Naive thymus-derived CD8-positive, alpha-beta T cell (primary cell): ENCODE measurements at places on chromosomes 1 and 21.
A peak's percentile ranks its signal among the peaks of the same experiment; 100 is the strongest.

DNA sequence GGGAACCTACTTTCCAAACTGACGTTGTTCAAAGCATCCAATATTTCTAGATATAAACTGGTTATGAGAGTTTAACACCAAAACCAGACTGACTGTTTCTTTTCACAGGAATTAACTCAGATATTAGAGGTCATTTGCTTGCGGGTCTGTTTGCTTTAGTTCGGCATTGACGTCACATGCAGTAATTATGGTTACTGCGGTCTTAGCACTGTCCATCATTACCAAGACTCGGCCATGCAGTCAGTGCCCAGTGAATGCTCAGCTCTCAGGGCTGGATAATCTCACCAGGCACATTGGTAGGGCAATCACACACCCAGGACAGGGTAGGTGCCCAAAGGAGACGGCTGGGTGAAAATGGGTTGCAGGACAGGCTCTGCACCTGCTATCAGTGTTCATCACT lies 9.9 kb upstream of the F3 start:
- no peak for DNase-seq

DNA sequence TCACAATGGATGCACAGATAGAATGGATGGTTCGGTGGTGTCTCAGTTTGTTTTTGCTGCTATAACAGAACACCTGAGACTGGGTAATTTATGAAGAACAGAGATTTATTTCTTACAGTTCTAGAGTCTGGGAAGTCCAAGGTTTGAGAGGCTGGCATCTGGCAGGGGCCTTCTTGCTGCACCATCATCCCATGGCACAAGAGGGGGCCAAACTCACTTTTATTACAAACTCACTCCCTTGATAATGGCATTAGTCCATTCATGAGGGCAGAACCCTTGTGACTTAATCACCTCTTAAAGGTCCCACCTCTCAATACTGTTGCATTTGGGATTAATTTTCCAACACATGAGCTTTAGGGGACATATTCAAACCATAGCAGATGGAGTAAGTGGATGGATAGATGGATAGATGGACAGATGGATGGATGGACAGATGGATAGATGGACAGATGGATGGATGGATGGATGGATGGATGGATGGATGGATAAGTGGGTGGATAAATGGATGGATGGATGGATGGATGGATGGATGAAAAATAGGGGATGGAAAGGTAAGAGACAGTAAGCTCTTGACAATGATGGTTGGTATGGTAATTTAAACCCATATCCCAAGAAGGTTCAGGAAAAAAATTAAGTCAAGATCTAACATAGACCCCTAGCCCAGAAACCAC lies 16.5 kb downstream of the CAMK2N1 start:
- no peak for DNase-seq

DNA sequence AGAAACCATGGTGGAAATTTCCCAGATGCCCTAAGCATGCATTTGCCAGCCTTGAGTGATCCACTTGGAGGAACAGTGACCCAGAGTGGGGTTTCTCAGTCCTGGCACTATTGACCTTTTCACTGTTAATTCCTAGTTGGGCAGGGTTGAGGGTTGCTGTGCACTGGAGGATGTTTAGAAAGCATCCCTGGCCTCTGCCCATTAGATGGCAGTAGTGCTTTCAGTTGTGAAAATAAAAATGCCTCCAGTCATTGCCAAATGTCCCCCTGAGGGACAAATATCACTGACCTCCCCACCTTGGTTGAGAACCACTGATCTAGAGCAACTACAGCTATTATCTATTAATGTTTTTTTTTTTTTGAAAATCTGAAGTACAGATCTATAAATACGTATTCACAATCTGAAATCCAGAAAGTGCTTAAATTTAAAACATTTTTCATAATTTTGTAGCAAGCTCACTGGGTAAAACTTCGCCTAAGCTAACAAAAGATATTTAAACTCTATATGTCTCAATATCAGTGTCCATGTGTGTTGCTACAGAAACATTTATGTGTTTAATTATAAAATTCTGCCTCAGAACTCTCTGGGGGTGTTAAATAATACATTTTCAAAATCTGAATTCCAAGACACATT lies 27.3 kb downstream of the F3 start:
- no peak for DNase-seq

GRCh38 chr1:237387144-237387505 lies 345.1 kb downstream of the RYR2 start:
- no peak for DNase-seq

DNA sequence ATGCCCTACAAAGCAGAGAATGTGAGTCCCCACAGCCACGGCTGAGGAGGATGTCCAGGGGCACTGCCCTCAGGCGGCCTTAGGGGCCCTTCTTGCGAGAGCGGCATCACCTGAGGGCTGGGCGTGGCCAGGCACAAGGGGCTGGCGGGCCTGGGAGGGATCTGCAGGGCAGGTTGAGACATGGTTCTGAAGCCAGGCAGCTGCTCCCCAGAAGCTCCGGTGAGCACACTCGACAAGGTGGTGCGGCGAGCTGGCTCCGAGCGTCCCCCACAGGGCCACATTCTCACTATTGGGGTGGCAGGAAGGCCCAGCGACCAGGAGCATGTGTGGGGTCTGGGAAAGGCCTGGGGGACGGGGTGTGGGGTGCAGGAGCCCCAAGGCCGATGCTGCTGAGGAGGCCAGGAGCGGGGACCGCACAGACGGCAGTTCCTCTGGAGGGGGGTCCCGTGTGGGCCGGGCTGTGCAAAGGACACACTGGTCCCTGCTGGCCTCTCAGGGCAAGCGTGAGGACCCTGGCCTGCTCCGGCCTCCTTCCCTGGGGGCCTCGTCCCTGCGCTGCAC lies 47.2 kb downstream of the MORN1 start:
- no peak for DNase-seq

- DNase-seq: no peak
Measured at GRCh38 chr1:201656311-201657032, 117.5 kb downstream of the NAV1 start.

GRCh38 chr1:111439461-111440351 lies 9.3 kb downstream of the WDR77 start:
- DNase-seq: no peak

DNA sequence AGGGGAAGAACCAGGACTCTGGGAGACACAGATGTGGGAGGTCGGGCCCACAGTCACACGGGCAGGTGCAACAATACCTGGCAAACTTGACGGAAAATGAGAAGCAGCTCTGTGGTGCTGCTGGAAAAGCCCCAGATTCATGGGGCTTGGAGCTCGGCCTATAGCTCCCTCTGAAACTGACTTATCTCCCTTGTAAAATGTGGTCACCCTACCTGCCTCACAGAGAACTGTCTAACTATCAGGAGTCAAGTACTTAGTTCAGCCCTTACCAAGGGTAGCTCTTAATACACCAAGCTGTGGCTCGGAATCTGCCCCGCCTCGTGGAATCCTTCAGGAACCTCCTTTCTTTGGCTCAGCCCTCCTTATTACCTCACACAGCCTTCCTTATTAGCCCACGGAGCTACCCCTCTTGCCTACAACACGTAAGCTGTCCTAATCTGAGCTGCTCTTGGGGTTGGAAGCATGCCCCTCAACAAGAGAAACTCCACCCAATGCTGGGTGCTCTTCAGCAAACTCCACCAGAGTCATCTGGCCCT lies 68.9 kb downstream of the MRPL37 start:
- no peak for DNase-seq

DNA sequence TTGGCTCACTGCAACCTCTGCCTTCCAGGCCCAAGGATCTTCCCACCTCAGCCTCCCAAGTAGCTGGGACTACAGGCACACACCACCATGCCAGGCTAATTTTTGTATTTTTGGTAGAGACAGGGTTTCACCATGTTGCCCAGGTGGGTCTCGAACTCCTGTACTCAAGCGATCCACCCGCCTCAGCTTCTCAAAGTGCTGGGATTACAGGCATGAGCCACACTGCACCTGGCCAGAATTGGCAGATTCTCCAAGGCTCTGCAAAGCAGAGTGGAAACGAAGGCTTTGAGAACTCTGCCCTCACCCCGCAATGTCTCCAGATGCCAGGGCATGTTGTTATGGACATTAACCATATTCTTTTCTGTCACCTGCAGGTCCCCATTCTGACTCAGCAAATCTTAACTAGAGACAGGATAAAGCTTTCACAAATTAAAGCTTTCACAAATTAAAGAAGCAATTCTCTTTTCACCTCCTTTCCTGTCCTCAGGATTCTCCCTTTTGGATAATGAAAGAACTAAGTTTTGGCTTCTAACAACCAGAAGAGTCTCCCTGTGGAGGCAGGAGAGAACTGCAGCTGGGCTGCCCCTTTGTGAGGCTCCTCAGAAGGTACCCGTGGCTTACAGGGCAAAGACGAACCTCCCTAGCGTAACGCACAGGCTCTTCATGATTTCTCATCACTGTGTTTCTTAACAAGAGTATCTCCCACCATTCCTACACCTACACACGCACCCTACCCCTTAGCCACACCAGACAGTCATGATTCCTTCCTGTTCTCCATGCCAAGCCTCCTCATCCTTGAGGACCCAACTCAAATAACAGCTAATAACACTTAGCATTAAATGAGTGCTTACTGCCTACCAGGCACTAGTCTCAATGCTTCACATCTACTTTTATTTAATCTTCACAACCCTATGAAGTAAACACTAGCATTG lies 29.8 kb downstream of the GPA33 start:
- DNase-seq: no peak

DNA sequence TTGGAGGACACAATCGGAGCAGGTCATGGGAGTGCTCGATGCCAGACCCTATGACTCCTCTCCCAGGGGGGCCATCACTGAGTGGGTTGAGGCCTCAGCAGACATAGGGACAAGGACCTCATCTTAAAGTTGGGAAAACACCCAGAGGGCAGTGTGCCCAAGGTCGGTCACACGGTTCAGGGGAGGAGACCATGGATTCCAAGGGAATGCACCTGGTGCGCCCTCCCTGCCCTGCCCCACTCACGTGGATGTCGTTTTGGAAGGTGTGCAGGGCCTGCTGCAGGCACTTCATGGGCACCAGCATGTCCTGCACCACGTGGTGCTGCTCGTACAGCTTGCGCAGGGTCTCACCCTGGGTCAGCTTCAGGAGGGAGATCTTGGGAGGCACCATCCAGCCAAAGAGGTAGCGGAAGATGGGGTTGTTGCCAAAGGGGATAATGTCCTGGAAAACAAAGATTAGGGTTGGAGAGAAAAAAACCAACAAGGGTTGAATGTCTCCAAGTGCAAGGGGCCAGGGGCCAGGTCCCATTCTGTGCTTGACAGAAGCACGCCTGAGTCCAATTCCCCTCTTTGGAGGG lies 33.1 kb downstream of the DHCR24 start:
- DNase-seq: no peak

DNA sequence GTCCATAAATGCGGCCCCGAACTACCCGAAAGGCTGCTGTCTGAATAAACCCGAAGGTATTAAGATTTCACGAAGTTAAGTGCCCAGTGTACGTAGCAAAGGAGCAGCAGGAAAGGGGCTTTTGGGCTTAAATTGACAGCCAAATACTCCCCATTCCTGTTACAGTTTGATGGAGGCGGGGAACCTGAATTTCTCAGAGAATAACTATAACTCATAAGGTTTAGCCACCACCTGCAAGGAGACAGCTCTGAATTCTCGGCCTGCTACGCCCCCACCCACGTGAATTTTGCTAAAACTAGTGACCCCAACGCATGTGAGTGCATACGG lies 5.2 kb downstream of the GFI1 start:
- DNase-seq: no peak

- DNase-seq: no peak
Measured at GRCh38 chr21:45333583-45334121, 46.0 kb upstream of the POFUT2 start.

- DNase-seq: no peak
Measured at GRCh38 chr1:57845041-57845440, 421.2 kb upstream of the DAB1 start.

DNA sequence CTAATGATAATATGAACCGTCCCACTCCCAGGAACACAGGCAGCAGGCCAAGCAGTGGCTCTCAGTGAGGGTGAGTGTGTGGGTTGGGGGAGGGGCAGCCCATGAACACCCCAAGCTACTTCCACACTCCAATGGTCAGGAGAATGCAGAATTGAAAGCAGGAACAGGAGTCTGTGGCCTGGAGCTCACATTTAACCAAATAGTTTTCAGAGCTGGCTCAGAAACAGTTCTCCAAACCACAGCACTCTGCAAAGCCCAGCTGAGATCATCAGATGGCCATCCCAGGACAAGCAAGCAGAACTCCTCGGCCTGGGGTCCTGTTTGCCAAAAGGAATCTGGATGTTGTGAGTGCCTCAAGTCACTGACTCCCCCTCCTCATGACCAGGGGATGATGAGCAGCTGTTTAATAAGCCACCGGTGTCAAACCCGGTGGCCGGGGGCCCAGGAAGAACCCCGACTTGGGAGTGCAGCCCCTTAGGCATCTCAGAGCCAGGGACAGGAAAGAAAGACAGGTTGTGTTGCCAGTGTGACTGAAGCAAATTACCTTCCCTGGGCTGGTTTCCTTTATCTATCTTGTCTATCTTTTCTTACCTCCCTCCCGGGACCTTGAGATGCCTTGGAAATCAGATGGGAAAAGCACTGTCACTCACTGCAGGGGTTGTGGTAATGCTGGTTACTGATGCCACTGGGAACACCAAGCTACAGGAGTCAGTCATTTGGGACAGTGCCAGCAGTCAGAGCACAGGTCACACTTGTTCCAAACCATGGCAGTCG lies 20.4 kb downstream of the DEGS1 start:
- no peak for DNase-seq

GRCh38 chr1:100325415-100326324 lies 26.6 kb upstream of the CDC14A start:
- no peak for DNase-seq

DNA sequence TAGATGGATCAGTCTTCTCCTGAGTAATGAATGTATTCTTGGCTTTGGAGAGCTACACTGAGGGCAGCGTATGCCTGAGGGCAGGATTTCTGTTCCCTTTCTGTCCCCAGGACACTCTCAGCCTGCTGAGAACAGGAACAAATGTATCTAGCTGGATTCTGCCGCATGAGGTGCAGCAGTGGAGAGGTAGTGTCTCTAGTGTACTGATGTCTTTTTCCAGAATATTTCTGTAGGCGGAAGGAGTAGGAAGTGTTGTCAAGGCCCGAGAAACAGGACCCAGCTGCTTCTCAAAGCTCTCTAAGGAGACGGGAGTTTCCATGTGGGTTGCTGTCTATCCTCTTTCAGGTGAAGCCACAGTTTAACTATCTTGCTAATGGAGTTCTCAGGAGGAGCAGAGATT lies 65.5 kb downstream of the MT1HL1 start:
- DNase-seq: no peak

GRCh38 chr1:60903591-60903990 lies 178.8 kb upstream of the NFIA start:
- no peak for DNase-seq

- DNase-seq: peak; percentile 60
Measured at GRCh38 chr1:24413350-24414163, at the start of gene STPG1. STPG1 (minus strand) TSS chr1:24413782; CDS start chr1:24401388, 12,394 bp downstream.

- DNase-seq: no peak
Measured at GRCh38 chr1:76264642-76265041, 190.1 kb downstream of the ST6GALNAC3 start.

DNA sequence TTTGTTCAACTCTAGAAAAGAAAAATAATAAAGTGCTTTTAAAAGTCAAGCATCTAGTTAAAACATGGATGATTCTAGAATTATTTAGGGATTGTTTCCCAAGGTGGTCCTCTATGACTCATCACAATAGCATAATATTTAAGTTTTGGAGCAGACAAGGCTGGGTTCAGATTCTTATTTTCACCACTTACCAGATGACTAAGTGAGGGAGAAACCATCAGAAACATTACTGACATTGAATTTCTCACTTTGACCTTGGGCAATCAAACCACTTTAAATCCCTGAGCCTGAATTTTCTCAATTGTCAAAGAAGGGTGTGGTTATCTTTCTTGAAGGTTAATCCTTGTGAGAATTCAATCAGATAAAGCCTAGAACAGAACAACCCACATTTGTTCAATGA lies 102.5 kb upstream of the PTGFR start:
- DNase-seq: no peak
